Right lobe of liver (tissue), 6 donors: ENCODE measurements at places on chromosomes 11 and 22. TPM values are rescaled to one million over a fixed set of nuclear protein-coding genes. Genes with fewer than 3 reads are reported as not detected.

The UBE4A gene
- 36.9 TPM for total RNA-seq

The PAFAH1B2 gene
- total RNA-seq: 32.2 TPM

The LARGE1 gene
- 13.7 TPM for total RNA-seq

The VPREB1 gene
- not detected for total RNA-seq

The SOX10 gene
- total RNA-seq: not detected

The DLG2 gene
- total RNA-seq: 1.2 TPM

The DDX25 gene
- 0.25 TPM for total RNA-seq

The MIOX gene
- total RNA-seq: not detected

The ABCC8 gene
- not detected for total RNA-seq

The MRGPRE gene
- not detected for total RNA-seq

The RIMBP3B gene
- 0.04 TPM for total RNA-seq

The P2RX3 gene
- not detected for total RNA-seq

The MS4A2 gene
- total RNA-seq: not detected

The SNAP29 gene
- 27.0 TPM for total RNA-seq

The SMTNL1 gene
- total RNA-seq: not detected

The MS4A7 gene
- 28.4 TPM for total RNA-seq

The NRIP3 gene
- 0.37 TPM for total RNA-seq

The MRPL16 gene
- total RNA-seq: 30.6 TPM

DNA sequence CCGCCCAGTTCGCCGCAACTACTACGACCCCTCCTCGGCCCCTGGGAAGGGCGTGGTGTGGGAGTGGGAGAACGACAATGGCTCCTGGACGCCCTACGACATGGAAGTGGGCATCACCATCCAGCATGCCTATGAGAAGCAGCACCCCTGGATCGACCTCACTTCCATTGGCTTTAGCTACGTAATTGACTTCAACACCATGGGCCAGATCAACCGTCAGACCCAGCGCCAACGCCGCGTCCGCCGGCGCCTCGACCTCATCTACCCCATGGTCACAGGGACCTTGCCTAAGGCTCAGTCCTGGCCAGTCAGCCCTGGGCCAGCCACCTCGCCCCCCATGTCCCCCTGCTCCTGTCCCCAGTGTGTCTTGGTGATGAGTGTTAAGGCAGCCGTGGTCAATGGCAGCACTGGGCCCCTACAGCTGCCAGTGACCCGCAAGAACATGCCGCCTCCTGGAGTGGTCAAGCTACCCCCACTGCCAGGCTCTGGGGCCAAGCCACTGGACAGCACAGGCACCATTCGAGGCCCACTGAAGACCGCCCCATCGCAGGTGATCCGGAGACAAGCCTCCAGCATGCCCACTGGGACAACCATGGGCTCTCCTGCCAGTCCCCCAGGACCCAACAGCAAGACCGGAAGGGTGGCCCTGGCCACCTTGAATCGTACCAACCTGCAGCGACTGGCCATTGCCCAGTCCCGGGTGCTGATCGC is 10.0 kb downstream of the DTX4 start:
- no peak for DNase-seq
- no peak overlapping the region for H3K27ac ChIP-seq
- H3K4me3 ChIP-seq: no peak overlapping the region
- H3K4me1 ChIP-seq: no peaks in the 10 kb centered on the region
- H3K27me3 ChIP-seq: no peaks in the 10 kb centered on the region

DNA sequence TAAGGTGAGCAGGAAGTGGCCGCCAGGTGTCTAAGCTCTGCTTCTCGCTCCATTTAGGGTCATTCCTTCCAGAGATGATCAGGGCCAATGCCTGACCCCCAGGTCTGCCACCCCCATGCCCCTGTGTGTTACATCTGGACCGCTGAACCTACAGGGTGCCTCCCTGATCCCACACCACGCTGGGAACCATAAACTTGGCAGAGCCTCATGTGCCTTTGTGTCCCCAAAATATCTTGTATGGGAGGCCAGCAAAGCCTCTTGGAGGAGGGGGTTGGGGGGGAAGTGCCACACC is 3.7 kb downstream of the TST start:
- no peaks in the 10 kb centered on the region for H3K36me3 ChIP-seq
- DNase-seq: no peak
- no peak overlapping the region for H3K27ac ChIP-seq
- H3K27me3 ChIP-seq: no peaks in the 10 kb centered on the region
- H3K4me1 ChIP-seq: peaks cover 62% of the 10 kb centered on the region

GRCh38 chr11:15816260-15816871 is 540.0 kb downstream of the SOX6 start:
- H3K36me3 ChIP-seq: no peaks in the 10 kb centered on the region
- H3K27ac ChIP-seq: no peak overlapping the region
- no peaks in the 10 kb centered on the region for H3K27me3 ChIP-seq
- no peak overlapping the region for H3K4me3 ChIP-seq
- DNase-seq: no peak
- no peaks in the 10 kb centered on the region for H3K4me1 ChIP-seq

DNA sequence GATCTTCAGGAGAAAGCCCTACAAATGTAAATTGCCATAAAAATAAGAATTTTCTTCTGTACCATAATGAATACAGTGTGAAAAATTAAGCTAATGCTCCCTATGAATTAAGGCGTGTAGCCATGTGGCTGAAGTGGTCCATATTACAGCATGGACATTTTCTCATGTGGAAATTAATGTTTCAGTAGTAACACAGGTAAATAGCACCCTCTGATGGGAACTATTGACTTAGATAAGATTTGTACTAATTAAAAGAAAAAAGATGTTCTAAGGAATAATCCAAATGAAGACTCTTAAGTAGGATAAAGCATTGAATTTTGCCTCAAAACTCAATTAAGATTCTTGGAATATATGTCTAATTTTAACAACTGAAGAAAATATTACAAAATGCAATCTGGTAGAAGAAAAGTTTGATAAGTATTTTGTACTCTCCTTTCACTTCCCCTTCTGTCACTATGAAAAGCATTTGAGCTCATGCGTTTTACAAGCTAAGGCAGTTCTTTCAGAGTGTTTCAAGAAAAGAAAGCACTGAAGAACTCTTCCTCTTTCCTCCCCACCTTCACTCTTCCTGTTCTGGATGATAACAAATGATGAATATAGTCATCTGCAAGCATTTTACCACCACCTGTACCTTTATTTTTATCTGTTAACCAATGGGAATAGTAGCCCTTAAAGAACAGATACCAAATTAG is 9.9 kb upstream of the OR8D2 start:
- DNase-seq: no peak
- no peaks in the 10 kb centered on the region for H3K27me3 ChIP-seq
- H3K36me3 ChIP-seq: no peaks in the 10 kb centered on the region
- H3K4me3 ChIP-seq: no peak overlapping the region
- no peaks in the 10 kb centered on the region for H3K4me1 ChIP-seq

DNA sequence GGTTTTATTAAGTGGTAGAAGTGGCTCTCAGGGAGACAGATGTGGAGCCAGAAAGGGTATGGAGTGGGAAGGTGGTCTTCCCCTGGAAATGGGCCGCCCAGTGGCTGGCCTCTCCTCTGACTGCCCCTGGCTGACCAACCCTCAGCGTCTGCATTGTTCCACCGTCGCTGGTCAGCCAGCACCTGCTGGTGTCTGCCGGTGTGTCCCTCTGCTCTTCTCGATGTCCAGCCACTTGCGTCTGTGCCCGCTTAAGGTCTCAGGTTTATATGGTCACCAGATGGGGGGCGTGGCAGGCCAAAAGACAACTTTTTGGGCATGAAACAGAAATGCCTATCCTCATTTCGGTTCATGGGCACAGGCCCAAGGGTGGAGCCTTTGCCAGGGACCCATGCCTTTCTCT is 1221.5 kb downstream of the JRKL start:
- H3K27me3 ChIP-seq: no peaks in the 10 kb centered on the region
- no peak overlapping the region for H3K4me3 ChIP-seq
- H3K4me1 ChIP-seq: no peaks in the 10 kb centered on the region
- DNase-seq: no peak

- peak overlapping the region; percentile 82 for H3K27ac ChIP-seq
- H3K36me3 ChIP-seq: no peaks in the 10 kb centered on the region
- no peaks in the 10 kb centered on the region for H3K27me3 ChIP-seq
- peaks cover 22% of the 10 kb centered on the region for H3K4me1 ChIP-seq
- H3K4me3 ChIP-seq: no peak overlapping the region
Observed at GRCh38 chr11:14619603-14620531, 23.7 kb upstream of the PDE3B start.

- no peaks in the 10 kb centered on the region for H3K4me1 ChIP-seq
- DNase-seq: no peak
- no peak overlapping the region for H3K4me3 ChIP-seq
- H3K36me3 ChIP-seq: no peaks in the 10 kb centered on the region
- H3K27me3 ChIP-seq: no peaks in the 10 kb centered on the region
Observed at GRCh38 chr11:73296501-73297230, 11.4 kb upstream of the ARHGEF17 start.

DNA sequence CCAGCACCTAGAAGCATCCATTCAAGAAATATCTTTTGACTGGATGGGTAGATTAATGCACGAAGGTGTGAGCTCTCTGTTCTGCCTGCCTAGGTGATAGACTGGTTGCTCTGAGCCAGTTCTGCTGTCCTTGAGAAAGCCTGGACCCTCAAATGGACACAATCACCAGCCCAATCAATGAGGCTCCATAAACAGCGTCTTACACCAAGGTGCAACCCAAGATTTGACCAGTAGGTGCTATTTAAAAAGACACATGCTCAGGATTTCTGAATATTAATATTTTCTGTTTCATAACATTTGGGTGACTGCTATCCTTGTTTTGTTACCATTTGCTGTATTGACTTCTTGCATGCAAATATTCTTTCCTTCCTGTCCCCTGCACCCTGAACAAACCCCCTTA is 39.0 kb downstream of the PAMR1 start:
- H3K4me3 ChIP-seq: no peak overlapping the region

- H3K27ac ChIP-seq: peak overlapping the region; percentile 100
- H3K4me1 ChIP-seq: no peaks in the 10 kb centered on the region
- H3K36me3 ChIP-seq: no peaks in the 10 kb centered on the region
- no peaks in the 10 kb centered on the region for H3K27me3 ChIP-seq
Observed at GRCh38 chr11:65421794-65422632, 585 bp upstream of the NEAT1 start.

- no peak for DNase-seq
- H3K27me3 ChIP-seq: no peaks in the 10 kb centered on the region
- no peak overlapping the region for H3K4me3 ChIP-seq
- H3K4me1 ChIP-seq: no peaks in the 10 kb centered on the region
- H3K36me3 ChIP-seq: no peaks in the 10 kb centered on the region
- no peak overlapping the region for H3K27ac ChIP-seq
Observed at GRCh38 chr22:40716116-40716515, 36.8 kb downstream of the MCHR1 start.

DNA sequence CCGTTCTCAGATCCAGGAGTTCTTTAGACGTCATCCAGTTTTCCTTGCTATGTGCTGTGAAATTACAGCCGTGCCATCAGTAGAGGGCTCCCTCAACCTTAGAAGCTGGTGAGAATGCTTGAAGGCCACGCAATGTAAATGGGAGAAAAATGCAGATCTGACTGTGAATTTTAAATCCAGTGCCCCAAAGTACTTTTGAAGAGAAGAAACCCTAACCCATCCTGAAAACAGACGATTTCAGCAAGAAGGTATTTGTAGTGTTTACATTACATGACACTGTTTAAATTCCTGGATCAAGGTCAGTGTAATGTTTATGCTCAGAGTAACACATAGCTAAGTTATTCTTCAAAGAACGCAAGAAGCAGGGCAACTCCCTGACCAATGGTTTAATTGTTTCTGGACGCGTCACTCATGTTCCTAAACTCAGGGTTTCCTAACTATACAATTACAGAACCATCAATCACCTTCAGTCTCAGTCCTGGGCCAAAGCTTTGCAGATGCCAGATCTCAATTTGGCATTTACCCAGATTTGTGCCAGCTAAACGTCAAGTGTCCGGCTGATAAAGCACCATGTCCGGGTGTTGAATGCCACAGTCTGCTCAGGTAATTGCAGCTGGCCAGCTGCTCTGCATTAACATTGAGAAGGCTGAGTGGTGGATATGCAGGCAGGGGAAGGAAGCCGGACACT is 38.2 kb downstream of the ADAMTS8 start:
- H3K27me3 ChIP-seq: no peaks in the 10 kb centered on the region
- no peaks in the 10 kb centered on the region for H3K4me1 ChIP-seq
- H3K36me3 ChIP-seq: no peaks in the 10 kb centered on the region
- no peak overlapping the region for H3K27ac ChIP-seq
- H3K4me3 ChIP-seq: no peak overlapping the region
- DNase-seq: no peak

GRCh38 chr11:1433977-1434640 is 44.4 kb downstream of the BRSK2 start:
- no peaks in the 10 kb centered on the region for H3K36me3 ChIP-seq
- no peak overlapping the region for H3K27ac ChIP-seq
- H3K4me1 ChIP-seq: no peaks in the 10 kb centered on the region
- DNase-seq: no peak
- H3K4me3 ChIP-seq: no peak overlapping the region

GRCh38 chr11:114307524-114308203 is 11.5 kb downstream of the NNMT start:
- H3K36me3 ChIP-seq: peaks cover 35% of the 10 kb centered on the region
- no peaks in the 10 kb centered on the region for H3K27me3 ChIP-seq
- H3K4me1 ChIP-seq: no peaks in the 10 kb centered on the region
- peak overlapping the region; percentile 92 for H3K27ac ChIP-seq
- H3K4me3 ChIP-seq: peak overlapping the region; percentile 21

DNA sequence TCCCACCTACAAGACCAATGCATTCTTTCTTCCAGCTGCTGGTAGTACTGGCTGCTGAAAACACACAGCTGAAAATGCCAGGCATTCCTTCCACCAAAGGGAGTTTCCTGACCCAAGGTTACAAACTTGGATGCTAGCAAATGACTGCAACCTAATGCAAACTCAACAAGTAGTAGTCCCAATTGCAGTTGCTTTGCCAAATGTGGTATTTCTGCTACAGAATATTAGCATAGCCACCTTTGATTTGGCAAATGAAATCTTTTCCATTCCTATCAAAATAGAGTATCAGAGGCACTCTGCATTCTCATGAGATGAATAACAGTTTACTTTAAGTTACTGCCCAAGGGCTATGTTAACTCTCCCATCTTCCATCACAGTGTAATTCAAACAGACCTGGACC is 172.0 kb upstream of the ARHGAP42 start:
- H3K27me3 ChIP-seq: no peaks in the 10 kb centered on the region
- H3K36me3 ChIP-seq: no peaks in the 10 kb centered on the region
- no peaks in the 10 kb centered on the region for H3K4me1 ChIP-seq
- H3K27ac ChIP-seq: no peak overlapping the region
- no peak for DNase-seq

- no peaks in the 10 kb centered on the region for H3K27me3 ChIP-seq
Observed at GRCh38 chr22:49156662-49157285, 670.9 kb downstream of the BRD1 start.

- H3K4me1 ChIP-seq: no peaks in the 10 kb centered on the region
- peak; percentile 32 for DNase-seq
- H3K27me3 ChIP-seq: no peaks in the 10 kb centered on the region
- H3K36me3 ChIP-seq: no peaks in the 10 kb centered on the region
- H3K4me3 ChIP-seq: peak overlapping the region; percentile 53
- H3K27ac ChIP-seq: no peak overlapping the region
Observed at GRCh38 chr11:125165843-125166763, 1.6 kb downstream of the PKNOX2 start.
